Spleen (tissue), 13 donors: ENCODE measurements at places on chromosomes 13 and 19.
A peak's percentile ranks its signal among the peaks of the same experiment; 100 is the strongest.

DNA sequence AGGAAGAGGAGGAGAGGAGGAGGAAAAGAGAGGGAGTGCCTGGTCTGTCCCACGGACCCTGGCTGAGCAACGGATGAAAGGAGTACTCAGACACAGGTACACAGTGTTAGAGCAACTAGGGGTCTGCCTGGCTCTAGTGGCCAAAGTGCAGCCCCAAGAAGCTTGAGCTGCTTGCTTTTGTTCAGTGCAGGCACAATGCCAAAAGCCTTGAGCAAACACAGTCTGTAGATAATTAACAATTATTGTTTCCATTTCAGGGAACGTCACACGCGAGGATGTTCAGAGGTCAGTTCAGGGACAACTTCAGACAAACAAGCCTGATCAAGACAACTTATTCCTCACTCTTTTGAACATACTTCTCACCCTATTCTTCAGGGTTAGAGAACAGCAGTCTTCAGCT lies 32.2 kb upstream of the ZNF726 start:
- no peaks in the 10 kb centered on the region for H3K27me3 ChIP-seq
- H3K27ac ChIP-seq: no peak overlapping the region
- H3K36me3 ChIP-seq: no peaks in the 10 kb centered on the region

- no peaks in the 10 kb centered on the region for H3K4me1 ChIP-seq
- no peaks in the 10 kb centered on the region for H3K36me3 ChIP-seq
- no peak for DNase-seq
- H3K4me3 ChIP-seq: no peak overlapping the region
Observed at GRCh38 chr13:58495668-58496067, 864.1 kb downstream of the PCDH17 start.

DNA sequence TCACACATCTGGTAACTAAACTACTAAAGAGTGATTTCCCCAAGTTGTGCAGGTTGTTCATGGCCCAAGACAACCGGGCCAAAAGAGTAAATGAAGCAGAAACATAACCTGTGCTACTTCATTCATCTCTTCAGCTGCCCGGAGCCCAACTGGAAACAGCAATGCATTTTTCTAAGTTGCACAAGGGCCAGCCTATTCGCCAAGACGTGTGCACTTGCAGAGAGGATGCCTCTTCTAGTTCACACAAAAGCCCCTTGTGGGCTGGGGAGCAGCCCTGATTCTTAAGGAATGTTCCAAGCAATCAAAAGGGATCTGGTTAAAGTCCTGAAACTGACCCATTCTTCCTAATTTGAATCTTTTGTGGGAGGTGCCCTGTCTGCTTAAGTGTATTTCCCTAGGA lies 275.8 kb downstream of the SHISA2 start:
- H3K27me3 ChIP-seq: no peaks in the 10 kb centered on the region
- no peak overlapping the region for H3K4me3 ChIP-seq
- no peak for DNase-seq

GRCh38 chr13:101624981-101625380 lies 172.5 kb downstream of the ITGBL1 start:
- no peak overlapping the region for H3K4me3 ChIP-seq
- DNase-seq: no peak
- H3K36me3 ChIP-seq: no peaks in the 10 kb centered on the region
- H3K4me1 ChIP-seq: peaks cover 24% of the 10 kb centered on the region
- H3K27ac ChIP-seq: peak overlapping the region; percentile 82
